Stimulated activated CD4-positive, alpha-beta T cell treated with anti-CD3 and anti-CD28 coated beads, Interleukin-15, amount 100 ng/mL, for 24 hours (primary cell): ENCODE measurements at places on chromosomes 2 and 18.

DNA sequence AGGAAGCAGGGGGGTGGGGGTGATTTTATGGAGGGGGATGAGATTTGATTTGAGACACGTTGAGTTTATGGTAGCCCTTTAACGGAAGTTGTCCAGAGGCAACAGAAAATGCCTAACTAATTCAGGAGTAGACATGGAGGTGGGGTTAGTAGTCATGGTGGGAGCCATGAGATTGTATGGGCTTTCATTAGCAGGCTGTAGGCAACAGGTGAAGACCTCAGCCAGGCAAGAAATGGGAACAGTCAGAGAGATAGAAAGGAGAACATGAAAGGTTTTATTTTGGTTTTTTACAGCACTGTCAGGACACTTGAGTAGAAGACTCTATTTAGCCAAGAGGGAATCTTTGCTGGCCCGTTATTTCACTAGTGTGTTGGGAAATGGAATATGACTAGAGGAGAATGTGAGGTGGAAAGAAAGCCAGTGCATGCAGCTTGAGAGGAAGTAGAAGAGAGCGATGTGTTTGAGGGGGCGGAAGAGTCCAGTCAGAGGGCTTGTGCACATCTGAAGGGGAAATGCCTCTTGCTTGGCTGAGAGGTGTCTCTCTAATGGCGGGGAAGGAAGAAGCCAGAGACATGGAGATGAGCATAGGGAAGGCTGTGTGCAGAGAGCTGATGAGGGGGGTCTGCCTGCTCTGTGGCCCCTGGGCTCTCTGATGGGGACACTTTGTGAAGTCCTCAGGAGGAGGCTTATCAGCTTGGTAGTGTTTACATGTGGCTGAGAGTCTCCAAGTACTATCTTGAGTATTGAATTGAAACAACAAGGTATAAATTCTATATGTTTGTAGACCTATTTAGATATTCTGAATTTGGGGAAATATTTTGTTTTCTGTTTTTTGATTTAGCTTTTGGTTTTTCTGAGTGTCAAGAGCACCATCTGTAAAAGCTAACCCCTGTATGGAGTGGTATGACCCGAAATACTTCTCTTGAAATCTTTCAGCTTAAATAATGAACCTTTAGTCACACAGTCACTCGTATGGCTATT, 66.9 kb upstream of the ITM2C start:
- DNase-seq = peak; percentile 27

DNA sequence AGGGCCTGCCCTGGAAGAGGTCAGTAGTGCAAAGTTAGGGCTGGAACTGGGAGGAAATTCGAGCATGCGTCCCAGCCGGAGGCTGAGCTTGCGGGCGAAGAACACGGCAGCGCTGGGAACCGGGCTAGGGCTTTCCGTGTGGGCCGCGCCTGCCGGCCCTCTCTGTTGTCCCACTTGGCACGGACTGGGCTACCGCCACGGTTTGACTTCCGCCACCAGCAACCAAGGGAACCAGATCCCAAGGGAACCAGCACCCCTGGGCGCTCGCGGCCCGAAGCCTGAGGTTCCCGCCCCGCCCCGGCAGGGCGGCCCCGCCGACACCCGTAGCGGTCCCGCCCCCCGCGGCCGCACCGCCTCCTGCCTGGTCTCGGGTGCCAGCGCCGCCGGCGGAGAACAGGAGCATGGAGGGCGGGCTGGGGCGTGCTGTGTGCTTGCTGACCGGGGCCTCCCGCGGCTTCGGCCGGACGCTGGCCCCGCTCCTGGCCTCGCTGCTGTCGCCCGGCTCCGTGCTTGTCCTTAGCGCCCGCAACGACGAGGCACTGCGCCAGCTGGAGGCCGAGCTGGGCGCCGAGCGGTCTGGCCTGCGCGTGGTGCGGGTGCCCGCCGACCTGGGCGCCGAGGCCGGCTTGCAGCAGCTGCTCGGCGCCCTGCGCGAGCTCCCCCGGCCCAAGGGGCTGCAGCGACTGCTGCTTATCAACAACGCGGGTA, at the start of gene SPR:
SPR (plus strand) TSS at position 377 of the 708 bp plus-strand sequence; CDS start at position 402, 25 bp downstream.
- peak; percentile 86 for DNase-seq

DNA sequence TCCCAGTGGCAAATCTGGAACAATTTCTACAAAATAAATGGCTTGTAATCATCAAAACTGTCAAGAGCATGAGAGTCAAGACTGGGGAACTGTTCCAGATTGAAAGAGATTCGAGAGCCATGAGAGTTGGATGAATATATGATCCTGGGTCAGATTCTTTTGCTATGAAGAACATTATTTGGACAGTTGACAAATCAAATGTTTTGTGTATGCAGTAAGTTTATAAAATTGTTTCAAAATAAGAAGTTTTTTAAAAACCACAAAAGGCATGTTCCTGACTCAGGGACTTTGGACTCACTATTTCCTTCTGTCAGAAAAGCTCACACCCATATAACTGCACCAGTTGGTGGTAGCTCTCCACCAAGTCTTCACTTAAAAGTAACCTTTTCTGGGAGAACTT, 38.5 kb downstream of the ROCK2 start:
- DNase-seq = no peak

DNA sequence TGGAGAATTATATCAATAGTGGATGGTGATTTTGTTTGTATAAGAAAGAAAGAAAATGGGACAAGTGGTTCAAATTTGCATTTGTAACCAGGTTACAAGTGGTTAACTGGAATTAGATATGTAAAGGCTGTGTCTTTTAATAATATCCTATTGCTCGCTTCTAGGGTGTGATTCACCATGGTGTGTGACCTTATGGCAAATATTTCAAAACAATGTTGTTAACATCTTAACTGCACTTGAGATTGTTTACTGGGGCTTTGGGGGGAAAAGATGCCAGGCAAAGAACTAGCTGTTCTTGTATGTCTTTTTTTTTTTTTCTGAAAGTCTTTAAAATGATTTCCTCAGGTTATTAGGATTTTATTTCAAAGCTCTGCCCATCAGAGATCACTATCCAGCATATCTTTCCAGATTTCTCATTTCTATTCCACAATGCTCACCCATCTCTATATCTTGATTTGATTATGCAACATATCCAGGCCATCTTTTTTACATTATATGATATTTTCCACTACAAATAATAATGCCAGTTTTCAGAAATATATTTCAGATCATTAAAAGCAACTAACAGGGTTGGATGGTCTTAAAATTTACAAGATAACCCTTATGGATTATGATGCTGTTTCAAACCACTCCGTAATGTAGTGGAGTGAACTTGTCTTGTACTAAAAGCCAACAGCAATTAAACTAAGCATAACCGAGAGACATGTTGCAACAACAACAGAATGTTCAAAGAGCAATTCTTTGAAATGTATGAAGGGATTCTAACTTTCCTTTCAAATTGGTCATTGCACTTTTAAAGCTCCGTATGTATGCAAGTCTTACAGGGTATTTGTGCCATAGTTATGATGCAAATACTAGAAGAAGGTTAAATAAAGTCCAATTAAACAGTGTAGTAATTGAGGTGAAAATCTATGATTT, 341.5 kb upstream of the ETAA1 start:
- DNase-seq = no peak

DNA sequence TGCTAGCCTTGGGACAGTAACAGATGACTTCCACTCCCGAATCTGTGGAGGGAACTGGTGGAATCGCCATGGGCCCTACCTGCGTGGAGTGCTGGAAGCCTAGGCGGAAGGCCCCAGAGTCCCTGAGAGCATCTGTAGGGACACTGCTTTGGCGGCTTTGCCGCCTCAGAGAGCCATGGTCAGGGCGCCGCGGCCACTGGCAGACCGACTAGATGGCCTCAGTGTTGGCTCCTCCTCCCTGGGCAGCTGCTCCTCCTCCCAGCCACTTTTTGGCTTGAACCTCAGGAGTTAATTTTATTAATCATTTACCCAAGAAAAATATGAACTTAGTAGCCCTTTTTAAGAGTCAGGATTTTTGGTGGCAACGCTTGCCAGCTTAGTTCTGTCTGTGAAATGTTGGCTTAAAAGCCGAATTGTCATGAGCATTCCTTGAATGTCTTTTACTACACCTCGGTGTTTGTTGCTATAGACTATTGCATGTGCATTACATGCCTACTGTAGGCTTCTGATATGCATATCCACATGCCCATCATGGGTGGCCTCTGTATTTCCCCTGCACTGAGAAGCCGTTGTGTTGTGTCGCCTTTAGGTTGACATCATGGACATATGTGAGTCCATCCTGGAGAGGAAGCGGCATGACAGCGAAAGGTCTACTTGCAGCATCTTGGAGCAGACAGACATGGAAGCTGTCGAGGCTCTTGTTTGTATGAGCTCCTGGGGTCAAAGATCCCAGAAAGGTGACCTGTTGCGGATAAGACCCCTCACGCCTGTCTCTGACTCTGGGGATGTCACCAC, 2.4 kb downstream of the KLF11 start:
- no peak for DNase-seq

- DNase-seq = no peak
Observed at GRCh38 chr18:59271606-59272220, 1.5 kb downstream of the RAX start.
